ENCODE measurements at places on chromosomes 1 and 21. TPM values are rescaled to one million over a fixed set of nuclear protein-coding genes. Genes with fewer than 3 reads are reported as not detected.

DNA sequence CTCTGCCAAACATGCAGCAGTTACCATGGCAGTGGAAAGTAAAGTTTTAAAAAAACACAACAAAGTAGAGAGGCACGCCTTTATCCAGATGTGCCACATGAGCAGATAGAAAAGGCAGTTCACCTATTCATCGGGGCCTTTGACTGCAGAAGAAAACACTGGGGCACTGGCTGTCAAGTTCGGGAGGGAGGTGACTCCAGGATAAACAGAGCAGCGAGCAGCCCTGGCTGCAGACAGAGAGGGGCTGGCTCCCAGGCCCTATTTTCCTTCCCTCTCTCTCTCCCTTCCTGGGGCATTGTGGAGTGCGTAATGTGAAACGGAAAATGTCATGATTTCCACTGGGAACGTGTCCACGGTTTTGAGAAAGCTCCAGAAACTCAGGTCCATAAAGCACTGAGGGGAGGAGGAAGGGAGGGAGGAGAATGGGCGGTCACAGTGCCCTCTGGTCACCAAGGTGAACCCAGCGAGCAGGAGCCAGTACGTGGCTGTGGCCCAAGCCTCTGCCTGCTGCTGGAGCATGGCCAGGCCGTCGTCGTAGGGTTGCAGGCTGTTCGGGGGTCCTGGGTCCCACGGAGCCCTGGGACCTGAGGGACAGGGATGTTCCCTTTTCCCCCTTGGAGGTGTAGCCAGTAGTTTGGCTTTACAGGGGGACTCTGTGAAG, 114.7 kb upstream of the IRF2BP2 start:
- peak; percentile 85 for DNase-seq

DNA sequence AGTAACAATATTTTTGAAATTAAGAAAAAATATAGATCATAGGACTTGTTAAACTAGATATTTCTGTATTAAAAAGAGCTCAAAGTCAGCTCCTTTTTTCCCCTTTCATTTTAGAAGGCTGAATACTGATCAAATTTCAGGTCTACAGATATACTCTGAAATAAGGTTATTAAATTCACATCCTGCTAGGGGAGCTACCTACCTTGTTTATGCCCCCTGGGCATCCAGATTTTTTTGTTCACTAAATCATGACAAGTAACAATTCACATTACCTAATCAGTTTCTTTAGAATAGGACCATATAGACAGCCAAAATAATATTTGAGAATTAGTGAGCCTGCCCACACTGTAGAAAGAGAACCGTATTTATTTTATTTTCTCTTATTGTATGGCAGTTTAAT, 276.2 kb downstream of the USP25 start:
- DNase-seq = no peak

KCNA3 gene
- 2.7 TPM for total RNA-seq

DNA sequence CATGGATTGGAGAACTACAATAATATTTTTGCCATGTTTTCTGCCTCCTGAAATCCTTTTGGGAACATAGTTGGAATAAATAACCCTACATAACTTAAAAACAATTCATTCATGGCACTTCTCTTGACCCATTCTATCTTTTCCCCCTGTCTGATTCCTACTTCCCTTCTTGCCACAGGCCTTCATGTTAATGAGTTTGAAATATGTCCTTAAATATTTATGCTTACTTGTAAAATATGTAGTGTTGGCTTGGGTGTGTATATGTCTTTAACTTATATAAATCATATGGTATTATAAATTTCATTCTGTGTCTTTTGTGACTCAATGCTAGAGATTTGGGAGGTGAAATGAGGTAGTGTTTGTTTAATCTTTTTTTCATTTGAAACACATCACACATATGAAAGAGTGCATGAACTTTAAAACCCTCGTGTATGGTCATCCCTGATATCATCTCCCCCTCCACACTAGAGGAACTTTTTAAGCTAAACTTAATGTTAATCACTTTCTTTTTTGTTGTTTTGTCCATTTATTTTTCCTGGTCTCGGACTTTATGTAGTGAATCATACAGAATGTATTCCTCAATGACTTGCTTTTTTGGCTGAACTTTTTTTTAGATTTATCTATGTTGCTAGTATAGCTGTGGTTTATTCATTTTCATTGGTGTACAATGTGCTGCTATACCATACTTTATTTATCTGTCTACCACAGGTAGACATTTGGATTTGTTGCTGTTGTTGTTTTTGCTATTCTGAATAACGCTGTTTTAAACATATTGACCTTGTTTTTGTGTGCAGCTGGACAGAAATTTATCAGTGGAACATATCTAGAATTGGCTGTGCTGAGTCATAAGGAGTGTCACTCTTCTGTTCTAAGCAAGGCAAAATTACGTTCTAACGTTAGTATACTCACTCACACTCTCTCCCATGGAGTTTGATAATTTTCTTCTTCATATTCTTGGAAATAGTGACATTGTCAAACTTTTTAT, 441.6 kb downstream of the PLPP3 start:
- DNase-seq = no peak

DNA sequence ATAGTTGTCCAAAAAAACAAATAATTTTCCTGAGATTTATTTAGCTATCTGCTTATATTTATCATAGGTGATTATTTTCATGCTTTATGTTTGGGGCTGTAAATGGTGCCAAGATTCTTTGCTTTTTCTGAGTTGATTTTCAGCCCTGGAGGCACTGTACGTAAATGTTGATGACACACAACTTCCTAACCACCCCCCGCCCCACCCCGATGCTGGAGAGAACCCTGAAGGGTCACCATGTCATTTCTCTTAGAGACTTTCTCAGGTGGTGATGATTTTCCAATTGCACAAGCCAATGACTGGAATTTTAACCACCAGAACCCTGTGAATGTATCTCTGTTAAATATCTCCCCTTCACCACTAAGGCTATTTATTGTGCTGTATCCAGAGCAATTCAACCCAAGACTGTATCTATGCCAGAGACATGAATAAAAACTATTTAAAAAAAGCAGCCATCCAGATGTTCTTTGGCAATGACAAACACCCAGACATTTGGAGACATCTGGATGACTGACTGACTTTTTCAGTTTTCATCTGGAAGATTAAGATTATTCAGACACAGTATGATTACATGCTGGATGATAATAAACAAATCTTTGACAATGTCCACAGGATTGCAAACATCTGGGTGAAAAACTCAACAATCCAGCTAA, 346.0 kb downstream of the LMX1A start:
- DNase-seq = no peak

RGS1 gene
- 82.0 TPM for total RNA-seq

DNA sequence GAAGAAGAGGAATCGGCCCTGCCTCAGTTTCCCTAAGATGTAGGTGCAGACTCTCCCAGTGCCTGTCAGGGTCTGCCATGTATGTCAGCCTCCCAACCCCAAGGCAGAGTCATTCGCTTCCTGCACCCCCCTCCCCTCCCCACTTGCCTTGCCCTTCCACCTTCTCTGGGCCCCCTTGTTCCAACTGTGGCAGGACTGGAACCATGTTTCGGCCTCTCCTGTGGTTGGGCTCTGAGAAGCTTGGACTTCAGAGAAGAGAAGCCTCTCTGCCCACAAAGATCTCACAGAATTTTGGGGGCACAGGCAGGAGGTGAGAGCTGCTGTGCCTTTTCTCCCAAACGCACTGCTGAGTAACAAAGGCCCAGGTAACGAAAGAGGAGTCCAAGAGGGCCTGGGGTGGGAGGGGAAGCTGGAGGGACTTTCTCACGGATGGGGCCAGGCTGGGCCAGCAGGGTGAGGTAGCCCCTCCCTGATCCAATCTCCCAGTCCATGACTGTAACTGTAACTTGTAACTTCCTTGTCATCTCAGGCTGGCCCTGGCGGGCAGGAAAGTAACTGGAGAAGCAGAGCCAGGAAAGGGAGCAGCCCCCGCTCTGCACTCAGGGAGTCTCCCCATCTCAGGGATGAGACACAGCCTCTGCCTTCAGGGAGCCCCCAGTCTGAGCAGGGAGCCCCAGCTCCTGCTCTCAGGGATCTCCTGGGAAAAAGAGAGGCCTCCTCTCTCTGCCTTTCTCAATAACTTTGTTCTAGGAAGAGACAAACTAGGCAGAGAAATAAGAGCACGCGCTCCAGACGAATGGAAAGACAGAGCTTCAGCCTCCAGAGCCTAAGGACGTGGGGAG, 11.3 kb downstream of the CRABP2 start:
- DNase-seq = peak; percentile 40

TCEA3 gene
- 125 TPM for total RNA-seq

DIO1 gene
- not detected for total RNA-seq

GRCh38 chr1:21901473-21901847, 35.6 kb downstream of the HSPG2 start:
- DNase-seq = peak; percentile 41

GJA5 gene
- 1.3 TPM for total RNA-seq

DNA sequence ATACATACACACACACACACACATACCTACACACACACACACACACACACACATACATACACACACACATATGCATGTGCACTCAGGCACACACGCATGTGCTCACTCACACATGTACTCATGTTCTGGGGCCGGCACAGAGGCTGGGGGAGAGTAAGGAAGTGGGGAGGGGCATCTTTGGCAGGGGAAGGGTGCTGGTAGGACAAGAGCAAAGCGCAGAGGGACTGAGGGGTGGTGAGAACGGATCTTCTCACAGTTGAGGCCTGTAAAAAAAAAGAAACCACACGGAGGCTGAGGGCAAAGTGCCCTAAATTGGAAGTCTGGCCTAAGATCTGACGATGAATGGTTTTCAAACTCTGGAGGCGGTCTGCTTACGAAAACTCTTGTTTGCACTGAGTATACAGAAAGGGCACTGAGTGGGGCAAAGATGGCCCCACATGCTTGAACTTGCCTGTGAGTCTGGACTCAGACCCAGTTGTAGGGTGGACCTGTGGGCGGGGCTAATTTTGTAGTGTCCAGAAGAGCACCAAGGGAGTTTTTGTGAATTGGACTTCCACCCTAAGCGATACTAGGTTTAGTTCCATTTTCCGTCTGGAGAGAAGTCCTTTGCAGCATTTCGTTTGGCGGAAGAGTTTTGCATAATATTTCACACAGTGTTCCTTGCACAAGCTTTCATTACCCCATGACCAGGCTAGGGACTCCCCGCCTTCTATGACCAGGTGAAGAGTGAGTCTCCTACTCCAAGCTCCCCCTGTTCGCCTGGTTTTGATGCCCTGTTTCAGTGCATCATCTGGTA, 79.3 kb upstream of the LYST start:
- DNase-seq = no peak

ARHGAP29 gene
- 6.7 TPM for total RNA-seq

DNA sequence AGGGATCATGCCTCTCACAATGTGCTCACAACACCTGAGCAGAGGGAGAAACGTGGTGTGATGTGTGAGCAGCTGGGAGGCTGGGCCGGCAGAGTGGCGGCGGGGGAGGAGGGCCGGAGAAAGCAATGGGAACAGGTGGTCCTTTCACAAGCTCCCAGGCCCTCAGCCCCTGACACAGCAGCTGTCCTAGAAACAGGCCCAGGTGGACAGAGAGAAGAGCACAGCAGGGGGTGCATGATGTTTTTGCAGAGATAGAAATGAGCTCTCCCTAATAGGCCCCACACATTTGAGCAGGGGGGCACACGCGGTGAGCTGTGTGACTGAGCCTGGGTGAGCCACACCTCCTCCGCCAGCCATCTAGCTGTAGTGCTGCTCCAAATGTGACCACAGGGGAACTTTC, 7.6 kb upstream of the RGS16 start:
- no peak for DNase-seq

DNA sequence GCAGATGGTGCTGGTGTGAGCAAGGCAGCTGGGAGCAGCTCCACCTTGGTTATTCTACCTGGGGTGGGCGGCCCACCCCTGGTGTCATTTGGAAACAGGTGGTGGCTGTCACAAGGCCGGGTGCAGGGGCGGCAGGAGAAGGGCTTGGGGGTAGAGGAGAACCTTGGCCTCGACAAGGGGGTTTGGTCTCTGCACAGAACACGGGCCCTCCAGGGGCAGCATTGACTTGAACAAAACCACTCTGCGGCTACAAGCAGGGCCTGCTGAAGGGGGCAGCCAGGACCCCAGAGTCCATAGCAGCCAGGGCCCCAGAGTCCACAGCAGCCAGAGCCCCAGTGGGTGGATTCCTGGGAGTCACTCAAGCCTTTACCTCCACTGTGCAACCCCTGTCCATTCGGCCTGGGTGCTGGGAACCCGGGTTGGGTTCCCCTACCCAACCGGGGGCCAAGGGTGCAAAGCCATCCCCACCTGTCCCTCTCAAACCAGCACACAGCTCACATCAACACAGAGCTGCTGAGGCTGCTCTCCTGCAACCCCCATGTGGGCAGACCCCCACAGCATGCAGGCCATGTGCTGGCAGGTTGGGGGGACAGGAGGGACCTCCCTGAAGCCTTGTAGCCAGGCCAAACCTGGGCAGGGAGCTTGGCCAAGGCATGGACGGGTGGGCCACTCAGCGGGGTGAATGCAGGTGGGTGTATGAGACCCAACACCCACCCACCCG, 7.7 kb downstream of the TRIM11 start:
- peak; percentile 44 for DNase-seq

SAMD13 gene
- total RNA-seq = 35.9 TPM

GRCh38 chr1:201515062-201515750, 8.3 kb upstream of the CSRP1 start:
- no peak for DNase-seq

GRCh38 chr1:38898653-38899230, 17.4 kb upstream of the GJA9 start:
- no peak for DNase-seq

- DNase-seq = no peak
Observed at GRCh38 chr1:223221686-223222085, 78.6 kb upstream of the TLR5 start.

DNA sequence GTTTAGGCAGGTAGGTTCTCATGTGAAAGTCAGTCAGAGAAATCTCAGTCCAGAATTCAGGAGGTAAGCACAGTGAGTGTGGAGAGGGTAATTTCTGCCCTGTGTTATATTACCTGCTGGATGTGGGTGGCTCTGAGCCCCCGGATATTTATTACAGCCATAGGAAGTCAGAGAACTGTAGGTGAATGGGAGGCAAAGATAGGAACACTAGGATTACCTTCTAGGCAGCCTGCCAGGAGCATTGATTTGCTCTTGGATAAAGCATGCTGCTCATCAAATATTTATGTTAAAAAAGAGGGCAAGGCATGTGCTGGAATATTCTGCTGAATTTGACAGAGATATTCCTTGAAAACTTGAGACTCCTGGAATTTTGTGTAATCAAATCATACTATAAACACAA, 8.5 kb downstream of the GNG12 start:
- no peak for DNase-seq

- no peak for DNase-seq
Observed at GRCh38 chr1:24749252-24749651, 4.0 kb downstream of the CLIC4 start.

GUCA2A gene
- total RNA-seq = 2,800 TPM

- no peak for DNase-seq
Observed at GRCh38 chr1:3763351-3764125, 9.0 kb upstream of the SMIM1 start.

GRCh38 chr1:58580186-58580585, 3.1 kb upstream of the TACSTD2 start:
- DNase-seq = no peak
